Left kidney (tissue), 8 donors: ENCODE measurements at places on chromosomes 11 and 22.

GRCh38 chr11:16771350-16772140, 33.1 kb downstream of the C11orf58 start:
- DNase-seq, result no peak

GRCh38 chr11:75603791-75604736, 42.0 kb downstream of the SERPINH1 start:
- DNase-seq, result no peak

GRCh38 chr22:39556970-39557841, 13.3 kb upstream of the CACNA1I start:
- no peak for DNase-seq

GRCh38 chr22:24148266-24149197, 32.8 kb upstream of the SUSD2 start:
- DNase-seq, result no peak

- DNase-seq, result no peak
Measured at GRCh38 chr11:118342503-118343161, at the start of gene CD3D. CD3D (minus strand) TSS chr11:118342705; CDS start chr11:118342607, 98 bp downstream.

GRCh38 chr11:80849253-80849652, 1408.4 kb upstream of the TENM4 start:
- no peak for DNase-seq

GRCh38 chr11:130608287-130608686, 159.8 kb downstream of the ADAMTS15 start:
- DNase-seq, result no peak

DNA sequence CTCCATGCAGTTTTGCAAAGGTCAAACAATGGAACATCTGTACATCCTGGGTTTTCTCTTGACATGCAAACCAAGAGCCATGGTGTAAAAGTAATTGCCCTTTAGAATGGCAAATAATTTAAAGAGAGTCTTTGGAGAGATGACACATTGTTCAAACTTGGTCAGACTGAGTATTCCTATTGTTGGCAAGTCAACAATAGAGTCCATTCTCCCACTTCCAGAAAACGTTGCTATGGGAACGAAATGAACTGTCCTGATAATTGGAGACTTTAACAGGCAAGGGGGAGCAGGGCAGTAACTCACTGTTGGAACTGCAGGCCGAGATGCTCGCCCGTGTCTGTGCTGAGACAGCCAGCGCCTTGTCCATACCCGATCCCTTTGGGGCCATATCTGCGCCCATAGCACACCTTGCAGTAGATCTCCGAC, 13.9 kb downstream of the CSRP3 start:
- DNase-seq, result no peak

DNA sequence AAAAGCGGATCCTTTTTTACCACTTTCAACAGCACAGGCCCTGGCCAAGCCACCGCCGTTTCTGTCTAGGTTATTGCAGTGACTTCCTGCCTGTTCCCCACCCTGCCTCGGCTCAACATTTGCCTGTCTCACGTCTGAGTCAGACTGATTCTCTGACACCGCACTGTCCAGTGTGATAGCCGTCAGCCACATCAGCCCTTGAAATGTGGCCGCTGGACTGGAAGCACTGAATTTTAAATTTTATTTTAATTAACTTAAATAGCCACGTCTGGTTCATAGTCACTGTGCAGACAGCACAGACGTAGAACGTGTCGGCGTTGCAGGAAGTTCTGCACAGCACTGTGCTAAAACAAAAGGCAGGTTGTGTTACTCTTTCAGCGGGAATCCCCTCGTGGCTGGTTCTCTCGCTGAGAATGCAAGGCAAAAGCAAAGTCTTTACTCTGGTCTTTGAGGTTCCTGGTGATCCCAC, 56.3 kb upstream of the ADSL start:
- no peak for DNase-seq

DNA sequence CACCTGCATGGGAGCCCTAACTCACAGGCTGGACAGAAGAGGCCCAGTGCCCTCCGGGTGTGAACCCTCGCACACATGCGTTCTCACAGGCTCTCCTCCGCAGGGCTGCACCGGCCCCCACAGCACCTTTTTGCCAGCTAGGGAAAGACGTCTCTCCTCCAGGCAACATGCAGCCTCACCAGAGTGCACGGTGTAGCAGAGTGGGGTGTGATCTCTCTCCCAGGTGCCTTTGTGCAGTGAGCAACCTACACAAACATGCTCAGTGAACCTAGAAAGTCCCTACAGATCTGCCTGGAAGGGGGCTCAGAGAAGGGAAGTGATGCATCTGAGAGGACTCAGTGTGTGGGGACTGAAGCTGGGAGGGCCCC, 3.7 kb upstream of the CARNS1 start:
- DNase-seq, result no peak
